ENCODE measurements at places on chromosomes 5 and 9.

DNA sequence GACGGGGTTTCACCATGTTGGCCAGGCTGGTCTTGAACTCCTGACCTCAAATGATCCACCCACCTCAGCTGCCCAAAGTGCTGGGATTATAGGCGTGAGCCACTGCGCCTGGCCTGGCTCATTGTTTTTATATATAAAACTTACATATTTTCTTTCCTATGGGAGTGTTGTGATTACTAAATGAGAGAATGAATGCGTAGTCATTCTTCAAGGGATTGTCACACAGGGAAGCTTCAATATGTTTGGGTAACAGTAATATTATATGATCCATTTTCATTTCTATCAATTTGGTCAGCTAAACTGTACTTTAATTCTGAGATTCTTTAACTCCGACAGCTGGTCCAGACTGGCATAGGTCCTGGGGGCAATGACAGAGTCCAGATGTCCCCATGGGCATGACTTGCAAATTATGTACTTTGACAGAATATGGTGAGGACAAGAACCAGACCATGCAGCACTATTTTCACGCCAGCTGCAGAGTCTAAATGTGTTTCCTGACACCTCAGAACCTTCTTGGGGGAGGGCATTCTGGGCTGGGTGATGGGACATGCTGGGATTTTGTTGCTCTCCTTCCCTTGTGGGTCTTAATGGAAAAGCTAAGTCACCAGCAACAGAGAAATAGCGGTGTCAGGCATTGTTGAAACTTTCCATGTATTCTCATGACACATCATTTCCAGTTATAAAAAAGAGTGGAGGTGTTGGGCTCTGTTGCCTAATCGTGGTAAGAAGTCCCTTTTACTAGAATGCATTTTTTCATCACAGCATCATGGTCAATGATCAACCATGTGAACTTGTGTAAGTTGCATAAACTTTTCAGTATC is 40.9 kb upstream of the TNC start:
- no peak for DNase-seq

DNA sequence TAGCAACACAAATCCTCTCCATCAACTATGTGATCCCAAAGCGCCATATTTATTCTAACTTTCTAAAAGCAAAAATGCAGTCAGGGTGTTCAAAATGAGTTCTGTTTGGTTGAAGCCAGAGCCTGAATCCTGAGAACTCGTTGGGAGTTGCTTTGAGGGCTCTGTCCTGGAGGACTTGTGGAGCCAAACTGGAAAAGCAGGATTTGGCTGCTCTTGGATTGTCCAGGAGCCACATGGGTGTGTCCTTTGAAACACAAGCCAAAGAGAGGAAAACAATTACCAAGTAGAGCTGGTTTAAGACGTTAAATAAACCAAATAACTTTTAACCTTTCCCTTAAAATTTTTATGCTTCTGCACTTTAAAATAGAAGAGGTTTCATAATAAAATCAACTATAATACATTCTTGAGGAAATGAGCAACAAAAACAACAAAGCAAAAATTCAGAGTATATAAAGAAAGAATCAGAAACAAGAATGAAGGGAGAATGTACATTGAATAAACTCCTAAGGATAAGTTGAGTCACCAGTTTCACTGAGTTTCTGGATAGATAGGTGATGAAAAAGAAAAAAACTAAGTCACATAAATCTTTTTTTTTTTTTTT is 13.5 kb downstream of the C5orf46 start:
- no peak for DNase-seq

DNA sequence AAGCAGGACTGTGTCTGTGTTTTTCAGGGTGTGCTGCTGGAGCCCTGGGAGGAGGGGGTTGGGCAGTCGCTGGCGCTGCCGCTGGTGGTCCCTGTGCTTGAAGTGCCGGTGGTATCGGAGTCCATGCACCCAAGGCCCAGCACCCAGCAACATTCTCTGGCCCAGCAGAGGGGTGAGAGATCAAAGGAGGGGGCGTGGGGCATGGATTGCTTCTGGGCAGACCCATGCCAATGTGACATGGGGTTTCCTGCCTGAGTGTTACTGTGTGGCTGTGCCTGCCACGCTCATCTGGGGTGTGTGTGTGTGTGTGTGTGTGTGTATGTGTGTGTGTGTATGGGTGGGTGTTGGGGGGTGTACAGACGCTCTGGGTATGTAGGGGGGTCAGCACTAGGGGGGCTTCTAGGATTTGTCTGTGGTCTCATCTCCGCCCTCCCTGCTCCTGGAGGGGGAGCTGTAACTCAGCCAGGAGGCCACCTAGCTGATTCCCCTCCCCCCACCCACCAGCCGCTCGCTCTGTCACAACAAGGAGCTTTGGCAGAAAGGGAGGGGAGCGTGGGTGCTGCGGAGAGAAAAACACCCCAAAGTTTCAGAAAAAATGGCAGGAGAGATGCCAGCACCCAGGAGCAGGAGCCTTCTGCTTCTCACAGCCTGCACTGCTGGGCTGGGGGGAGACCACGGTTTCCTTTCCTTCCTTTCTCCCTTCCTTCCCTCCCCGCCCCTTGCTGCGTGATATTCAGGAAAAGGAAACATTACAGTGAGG is 35.9 kb upstream of the HSPA9 start:
- DNase-seq = no peak

DNA sequence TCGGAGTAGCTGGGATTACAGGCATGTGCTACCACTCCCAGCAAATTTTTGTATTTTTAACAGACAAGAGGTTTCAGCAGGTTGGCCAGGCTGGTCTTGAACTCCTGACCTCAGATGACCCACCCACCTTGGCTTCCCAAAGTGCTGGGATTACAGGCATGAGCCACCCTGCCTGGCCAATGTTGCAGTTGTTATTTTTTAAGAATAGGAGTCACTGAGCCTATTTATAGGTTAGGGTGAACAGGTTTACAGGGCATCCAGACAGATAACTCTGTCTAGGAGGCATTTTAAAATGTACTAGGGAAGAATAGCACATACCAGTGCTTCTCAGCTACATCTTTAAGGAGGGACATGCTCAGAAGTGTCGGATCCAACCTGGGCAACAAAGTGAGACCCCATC is 60.1 kb upstream of the BNC2 start:
- DNase-seq = no peak

DNA sequence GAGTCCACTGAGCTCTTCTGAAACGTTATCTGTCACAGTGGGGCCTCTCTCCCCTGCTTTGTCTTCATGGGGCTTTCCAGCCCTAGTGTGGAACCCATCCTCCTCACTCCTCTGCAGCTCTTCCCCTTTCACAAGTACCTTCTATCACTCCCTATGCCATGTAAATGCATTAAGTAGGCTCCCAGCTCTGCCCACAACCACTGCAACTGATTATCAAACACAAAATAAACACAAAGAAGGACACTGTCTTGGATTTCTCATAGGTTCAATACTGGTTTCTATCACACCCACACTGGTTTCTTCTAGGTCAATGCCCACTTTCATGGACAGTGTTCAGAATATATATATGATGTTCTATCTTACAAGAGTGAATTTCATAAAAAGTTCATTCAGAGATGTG is 139.4 kb downstream of the GNAQ start:
- no peak for DNase-seq

DNA sequence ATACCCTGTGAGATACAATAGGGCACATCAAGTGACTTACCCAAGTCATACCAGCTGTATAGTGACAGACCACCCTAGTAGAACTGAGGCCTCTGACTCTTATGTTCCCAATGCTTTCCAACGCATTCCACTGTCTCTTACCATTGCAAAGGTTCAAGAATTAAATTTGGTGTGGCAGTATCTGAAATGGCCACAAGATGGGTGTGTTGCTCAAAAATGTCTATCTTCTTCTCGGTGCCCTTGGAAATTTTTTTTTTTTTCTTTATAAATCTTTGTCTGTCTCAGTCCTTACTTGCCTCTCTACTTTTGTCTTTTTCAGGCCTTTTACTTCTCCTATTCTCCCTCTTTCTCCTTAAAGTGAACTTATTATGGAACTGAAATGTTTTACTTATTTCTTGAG is 48.4 kb downstream of the GPR21 start:
- no peak for DNase-seq

GRCh38 chr9:126705767-126706697 is 92.3 kb downstream of the LMX1B start:
- DNase-seq = peak; percentile 62

GRCh38 chr9:110520120-110520701 is 59.3 kb downstream of the SVEP1 start:
- no peak for DNase-seq

DNA sequence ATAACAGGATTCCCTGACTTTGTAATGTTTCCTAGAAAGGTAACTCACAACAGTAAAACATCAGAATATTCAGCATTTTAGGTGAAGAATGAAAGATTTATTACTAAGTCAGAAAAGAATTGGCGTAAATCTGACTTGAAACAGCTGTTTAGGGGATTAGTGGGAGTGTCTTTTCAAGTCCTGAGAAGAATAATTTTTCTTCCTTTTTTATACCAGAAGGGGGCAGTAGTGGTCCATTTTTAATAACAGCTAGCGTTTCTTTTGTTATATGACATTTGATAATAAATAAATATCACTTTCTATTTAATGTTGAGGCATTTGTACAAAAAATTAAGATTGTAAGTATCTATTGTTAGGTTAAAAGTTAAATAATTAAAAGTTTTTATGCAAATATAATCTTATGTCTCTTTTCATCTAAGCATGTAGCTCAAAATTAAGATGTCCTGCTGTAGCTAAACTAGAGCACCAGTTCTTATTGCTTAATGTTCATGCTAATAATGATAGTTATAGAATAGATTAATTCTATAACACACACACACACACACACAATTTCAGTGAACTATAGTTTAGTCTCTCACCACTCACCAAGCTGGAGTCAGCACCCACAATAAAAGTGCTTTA is 258.7 kb upstream of the ARRDC3 start:
- DNase-seq = no peak

DNA sequence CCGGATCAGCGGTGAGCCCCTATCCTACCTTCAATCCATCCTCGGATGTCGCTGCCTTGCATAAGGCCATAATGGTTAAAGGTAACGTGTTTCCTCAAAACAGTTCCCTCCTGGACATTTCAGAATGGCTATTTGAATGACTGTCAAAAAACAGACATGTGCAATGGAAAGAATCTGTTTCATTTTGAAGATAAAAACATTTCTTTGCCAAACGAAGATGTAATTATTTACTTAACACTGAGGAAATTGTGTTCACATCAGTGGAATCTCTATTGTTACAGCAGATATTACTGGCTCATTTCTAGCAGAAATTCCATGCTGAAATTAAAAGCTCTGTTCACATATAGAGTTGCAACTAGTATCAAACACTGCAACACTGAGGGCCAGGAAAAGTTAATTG is 7.1 kb downstream of the ANXA1 start:
- DNase-seq = no peak

DNA sequence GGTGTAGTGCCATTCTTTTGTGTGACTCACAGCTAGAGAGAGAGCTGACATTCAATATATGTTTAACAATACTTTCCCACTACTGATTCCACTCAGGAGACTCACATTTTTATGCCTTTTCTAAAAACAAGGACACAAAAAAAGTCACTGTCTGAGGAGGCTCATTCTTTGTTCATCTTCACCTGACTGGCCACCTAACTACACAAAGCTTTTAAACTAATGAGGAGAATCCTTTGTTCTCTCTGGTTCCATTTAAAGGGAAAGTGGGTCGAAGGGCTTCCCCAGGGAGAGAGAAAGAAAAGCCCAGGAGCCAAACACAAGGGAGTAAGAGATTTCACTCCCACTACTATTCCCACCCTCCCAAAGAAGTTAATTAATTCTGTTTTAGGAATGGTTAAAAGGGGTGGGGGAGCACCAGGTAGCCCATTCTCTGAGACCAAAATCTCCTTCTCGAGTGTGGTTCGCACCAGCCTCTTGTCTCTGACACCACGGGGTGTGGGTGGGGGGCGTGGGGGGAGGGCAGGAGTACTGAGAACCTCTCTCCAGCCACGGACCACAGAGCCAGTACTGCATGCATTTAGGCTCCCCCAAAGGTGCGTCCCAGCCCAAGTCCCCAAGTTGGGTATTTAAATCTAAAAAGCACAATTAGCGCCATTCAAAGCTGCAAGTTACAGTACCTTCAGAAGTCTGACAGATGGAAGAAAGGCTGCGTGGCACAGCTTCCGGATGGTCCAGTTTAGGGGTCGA is 747 bp downstream of the TRPM3 start:
- DNase-seq = no peak

DNA sequence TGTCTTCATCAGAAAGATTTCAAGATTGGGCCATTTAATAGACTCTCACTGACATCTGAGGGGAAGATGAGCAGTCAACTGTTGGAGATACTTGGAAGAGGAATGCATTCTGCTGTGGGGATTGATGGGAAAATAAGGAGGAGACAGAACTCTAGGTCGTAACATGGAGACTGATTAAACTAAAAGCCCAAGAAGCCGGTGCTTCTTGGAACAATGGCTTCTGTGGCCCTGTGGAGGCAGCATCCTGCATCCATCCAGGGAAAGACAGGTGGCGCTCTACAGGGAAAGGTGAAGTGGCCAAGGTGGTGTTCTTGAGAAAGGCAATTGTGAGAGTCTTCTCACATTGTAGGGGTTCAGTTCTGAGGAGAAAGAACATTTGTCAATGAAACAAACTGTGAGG is 31.3 kb downstream of the ZFAND5 start:
- DNase-seq = no peak

GRCh38 chr5:160097991-160098390 is 21.3 kb downstream of the PWWP2A start:
- DNase-seq = no peak

GRCh38 chr5:13246053-13246452 is 698.4 kb downstream of the DNAH5 start:
- no peak for DNase-seq

DNA sequence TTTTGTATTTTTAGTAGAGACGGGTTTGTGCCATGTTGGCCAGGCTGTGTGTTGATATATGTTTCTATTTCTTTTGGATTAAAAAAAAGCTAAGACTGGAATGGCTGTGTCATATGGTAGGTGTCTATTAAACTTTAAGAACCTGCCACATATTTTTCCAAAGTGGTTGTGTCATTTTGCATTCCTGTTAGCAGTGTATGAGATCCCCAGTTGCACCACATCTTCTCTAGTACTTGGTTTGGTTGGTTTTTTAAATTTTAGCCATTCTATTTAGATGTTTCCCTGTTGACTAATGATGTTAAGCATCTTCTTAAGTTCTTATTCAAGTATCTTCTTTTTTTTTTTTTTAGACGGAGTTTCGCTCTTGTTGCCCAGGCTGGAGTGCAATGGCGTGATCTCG is 36.2 kb upstream of the MEGF9 start:
- no peak for DNase-seq

DNA sequence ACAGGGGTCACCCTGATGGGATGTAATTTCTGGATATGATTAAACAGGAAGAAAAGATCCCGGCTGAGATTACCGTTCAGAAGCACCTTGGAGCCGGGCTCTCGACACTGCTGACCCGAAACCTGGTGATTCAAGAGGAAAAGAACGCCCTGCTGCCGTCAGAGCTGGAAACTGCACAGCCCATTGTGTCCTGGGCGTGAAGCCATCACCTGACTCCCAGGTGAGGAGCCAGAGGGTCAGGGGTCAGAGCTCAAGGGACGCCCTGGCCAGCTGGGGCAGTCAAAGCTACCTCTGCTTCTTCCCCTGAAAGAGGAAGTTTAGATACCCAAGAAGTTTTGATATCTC is 17.8 kb upstream of the SLC12A7 start:
- no peak for DNase-seq

GRCh38 chr5:6401410-6401809 is 23.1 kb upstream of the MED10 start:
- DNase-seq = no peak
